B cell (primary cell): ENCODE measurements at places on chromosomes 16 and 17.

- no peak for DNase-seq
Observed at GRCh38 chr16:87248714-87249113, 68.5 kb downstream of the C16orf95 start.

- DNase-seq = no peak
Observed at GRCh38 chr17:49545007-49545660, 30.5 kb upstream of the NXPH3 start.

DNA sequence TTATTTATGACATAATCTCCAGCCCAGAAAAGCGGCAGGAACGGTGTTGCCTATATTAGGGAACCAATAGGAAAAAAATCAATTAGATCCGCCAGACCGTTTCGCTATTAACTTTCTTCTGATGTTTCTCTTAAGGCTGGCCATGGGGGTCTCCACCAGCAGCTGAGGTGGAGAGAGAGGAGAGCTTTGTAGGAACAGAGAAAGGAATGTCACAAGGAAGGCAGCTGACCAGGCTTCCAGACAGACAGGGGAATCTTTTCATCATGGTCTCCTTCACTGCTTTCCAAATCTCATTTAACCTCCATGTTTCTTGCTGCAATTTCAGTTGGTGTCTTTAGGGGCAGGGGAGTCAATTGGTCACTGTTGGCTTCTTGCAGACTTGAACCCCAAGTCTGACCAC lies 8.9 kb upstream of the SEZ6 start:
- no peak for DNase-seq

DNA sequence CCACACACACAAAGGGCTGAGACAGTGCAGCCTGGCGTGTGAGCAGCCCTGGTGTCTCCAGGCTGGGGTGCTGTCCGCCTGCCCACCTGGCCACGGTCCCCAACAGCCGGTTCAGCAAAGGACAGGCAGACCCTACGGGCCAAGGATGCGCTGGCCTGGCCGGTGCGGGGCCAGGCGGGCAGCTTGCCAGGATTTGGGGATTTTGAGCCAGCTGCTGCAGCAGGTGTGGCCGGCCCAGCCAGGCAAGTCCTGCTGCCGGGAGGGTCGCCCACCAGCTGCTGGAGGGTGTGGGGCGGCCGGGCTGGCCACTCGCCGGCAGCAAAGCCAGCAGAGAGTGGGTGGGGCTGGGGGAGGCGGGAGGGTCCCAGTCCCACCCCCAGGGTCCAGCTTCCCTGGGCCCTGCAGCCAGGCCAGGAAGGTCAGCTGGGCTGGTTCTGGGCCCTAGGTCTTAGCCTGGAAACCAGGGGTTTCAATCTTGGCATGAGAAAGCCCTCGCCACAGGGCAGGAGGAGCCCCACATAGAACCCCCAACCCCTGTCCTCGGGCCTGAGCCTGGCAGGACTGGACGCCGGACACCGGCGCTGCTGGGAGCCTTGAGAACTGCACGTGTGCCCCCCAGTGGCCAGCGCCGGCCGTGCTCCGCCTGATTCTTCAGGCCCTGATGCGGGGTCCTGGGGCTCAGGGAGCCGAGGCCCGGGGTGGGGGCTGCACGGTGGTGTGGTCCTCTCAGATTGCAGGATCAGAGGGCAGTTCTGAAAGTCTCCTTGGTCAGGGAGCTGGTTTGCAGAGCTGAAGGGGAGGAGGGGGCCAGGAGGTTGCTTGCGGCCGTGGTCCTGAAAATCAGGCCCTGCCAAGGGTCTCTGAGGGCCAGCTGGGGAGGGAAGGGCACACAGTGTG lies 17.6 kb upstream of the SSTR5 start:
- DNase-seq = no peak
